ENCODE measurements at places on chromosomes 2 and 18.

- no peak for DNase-seq
Observed at GRCh38 chr2:68846091-68846490, 25.1 kb downstream of the BMP10 start.

DNA sequence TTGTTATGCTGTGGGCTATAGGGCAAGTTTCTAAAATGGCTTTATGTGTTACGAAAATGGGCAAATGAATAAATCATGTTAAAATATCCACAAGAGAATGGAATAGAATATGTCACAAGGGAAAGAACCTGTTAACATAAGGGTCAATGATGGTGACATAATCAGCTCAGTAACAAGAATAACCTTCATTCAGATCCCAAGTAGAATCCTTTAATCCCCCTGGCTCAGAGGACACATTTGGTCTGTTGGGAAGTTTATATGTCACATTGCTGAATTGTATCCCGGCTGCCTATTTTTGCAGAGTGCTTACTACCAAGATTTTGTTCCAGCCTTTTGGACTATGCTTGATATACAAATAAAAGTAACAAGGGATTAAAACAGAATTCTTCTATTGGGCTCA lies 13.1 kb upstream of the LGALSL start:
- no peak for DNase-seq

DNA sequence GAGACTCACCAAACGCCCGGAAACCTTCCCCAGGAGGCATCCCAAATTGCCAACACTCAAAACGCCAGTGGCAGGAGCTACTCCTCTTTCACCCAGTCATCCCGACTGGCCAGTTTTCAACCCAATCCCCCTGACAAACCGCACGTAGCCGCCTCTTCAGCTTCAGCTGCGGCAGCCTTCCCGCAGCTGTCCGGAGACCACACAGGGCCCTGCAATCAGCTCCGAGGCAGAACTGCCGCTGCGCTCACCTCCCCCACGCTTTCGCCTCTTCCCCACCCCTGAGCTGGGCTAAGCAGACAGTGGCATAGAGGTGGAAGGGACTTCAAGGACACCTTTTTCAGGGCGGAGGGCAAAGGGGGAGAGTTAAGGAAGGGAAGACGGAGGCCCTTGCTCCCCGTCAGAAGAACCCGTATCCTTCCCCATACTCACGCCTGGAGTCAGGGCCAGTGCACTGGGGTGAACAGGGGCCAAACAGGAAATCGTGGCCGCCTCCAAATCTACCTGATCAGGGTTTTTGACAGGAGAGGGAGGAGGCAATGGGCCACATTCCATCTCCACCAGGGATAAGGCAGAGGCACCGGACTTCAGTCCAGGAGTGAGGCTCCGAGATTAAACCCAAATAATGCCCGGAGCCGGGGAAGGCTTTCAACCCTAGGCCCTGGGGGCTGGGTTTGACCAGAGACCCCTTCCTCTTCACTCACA lies 16.9 kb downstream of the CYP26B1 start:
- DNase-seq: no peak

DNA sequence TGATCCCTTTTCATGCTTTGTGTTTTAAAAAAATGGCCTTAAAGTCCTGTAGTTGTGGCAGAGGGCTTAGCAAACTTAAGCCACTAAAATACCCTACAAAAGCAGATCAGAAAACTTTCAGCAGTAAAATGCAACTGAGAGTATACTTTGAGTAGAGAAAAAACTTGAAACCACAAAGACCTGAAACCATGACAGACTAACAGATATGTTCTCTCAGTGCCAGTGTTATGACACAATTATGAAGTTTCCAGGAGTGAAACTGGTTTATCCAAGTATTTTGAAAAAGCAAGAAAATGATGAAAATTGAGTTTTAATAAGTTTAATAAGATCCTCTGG lies 74.5 kb downstream of the SPRED2 start:
- DNase-seq: no peak

GRCh38 chr18:9764011-9764481 lies 55.9 kb downstream of the RAB31 start:
- no peak for DNase-seq

DNA sequence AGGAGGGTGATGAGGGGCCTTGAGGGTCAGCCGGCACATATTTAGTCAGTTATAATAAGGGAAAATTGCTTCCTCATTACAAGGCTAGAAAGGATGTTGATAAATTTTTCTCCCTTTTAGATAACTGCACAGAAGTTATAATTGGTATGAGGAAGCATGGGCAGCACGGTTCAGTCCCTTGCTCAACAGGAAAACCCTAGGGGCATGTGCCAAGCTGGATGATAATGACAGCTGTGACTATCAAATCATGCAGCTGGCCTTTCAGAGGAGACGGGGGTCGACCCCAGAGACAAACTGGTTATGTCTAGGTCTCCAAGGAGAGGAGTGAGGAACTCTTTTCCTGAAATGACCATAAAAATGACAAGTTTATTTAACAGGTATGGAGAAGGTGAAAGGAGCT lies 448.1 kb upstream of the VRK2 start:
- DNase-seq: no peak

- no peak for DNase-seq
Observed at GRCh38 chr18:63085611-63086010, 234.0 kb downstream of the BCL2 start.

- no peak for DNase-seq
Observed at GRCh38 chr18:10050956-10051355, 137.1 kb downstream of the VAPA start.

DNA sequence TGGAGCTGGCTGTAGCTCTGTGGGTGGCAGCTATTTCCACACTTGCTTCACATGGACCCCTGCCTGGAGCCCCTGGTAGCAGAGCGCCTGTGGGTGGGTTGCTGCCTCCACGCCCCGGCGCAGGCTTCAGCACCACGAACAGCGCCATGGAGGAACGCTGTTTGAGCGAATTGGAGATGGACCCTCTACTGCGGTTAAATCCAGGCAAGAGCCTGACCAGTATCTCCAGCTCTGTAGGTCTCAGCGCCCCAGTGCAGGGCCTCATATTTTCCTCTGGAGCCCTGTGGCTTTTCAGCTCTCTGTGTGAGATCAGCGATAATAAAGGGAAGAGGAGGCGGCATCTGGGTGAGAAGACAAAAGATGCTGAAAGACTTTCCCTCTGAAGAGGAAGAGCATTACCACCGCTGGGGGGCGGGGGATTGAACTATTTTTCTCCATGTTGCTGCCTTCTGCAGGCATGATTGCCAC lies 12.0 kb downstream of the ONECUT2 start:
- no peak for DNase-seq

- no peak for DNase-seq
Observed at GRCh38 chr18:38473535-38473934, 907.9 kb upstream of the CELF4 start.

GRCh38 chr2:70030724-70031420 lies 56.4 kb upstream of the PCBP1 start:
- no peak for DNase-seq

GRCh38 chr2:143584936-143585335 lies 455.7 kb downstream of the ARHGAP15 start:
- no peak for DNase-seq

DNA sequence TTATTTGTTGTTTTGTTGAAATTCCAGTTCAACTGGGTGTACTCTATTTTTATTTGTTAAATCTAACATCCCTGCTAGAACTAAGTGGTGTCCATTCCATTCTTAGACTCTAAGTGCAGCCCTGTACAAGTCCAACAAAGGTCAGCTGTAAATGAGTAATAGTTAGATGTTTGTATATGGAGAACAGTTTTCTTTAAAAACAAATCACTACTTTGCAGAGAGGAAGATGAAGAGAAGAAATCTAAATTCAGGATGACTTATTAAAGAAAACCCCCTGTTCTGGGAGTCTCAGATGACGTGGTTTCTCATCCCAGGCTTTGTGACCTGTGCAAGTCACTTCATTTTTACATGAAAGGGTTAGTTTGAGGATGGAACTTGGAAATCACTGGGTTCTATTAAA lies 57.9 kb downstream of the GALNT14 start:
- no peak for DNase-seq

DNA sequence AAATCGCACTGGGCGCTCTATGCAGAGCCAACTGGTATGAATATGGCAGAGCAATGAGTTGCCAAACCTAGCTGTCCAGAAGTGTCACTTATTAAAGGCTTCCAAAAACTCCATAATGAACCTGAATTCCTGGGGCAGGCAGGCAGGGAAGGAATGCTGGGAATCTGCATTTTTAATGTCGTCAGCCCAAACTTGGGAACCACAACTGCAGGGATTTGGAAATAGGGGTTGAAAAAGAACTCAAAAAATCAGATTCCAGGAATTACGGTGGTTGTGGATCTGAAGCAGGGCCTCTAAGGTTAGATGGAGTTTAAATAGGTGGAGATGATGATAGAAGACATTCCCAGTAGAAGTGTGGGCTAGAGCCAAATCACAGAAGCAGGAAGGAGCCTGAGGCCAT lies 15.0 kb downstream of the NCKAP5 start:
- no peak for DNase-seq

DNA sequence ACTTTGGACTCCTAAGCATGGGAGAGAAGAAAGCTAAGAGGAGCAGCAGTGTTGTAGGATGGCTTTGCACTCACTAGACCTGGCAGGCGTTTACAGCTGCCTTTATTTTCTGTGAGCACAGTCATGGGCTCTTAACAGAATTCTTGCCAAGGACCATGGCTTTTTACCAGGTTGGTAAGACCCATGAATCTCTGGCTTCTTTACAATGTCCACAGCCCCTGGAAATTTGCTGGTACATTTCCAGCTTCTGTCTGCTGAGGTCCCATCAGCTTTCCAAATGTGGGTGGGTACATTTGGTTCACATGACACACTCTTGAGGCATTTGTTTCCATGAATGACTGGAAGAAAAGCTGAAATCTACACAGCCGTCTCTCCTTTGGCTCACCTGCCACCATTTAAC lies 162.7 kb downstream of the PPP1R1C start:
- no peak for DNase-seq

- DNase-seq: no peak
Observed at GRCh38 chr2:214710729-214711128, 98.8 kb downstream of the BARD1 start.

GRCh38 chr2:69578198-69578540 lies 65.4 kb downstream of the AAK1 start:
- DNase-seq: no peak

- DNase-seq: no peak
Observed at GRCh38 chr18:74982946-74983635, 225.8 kb downstream of the PTGR3 start.

DNA sequence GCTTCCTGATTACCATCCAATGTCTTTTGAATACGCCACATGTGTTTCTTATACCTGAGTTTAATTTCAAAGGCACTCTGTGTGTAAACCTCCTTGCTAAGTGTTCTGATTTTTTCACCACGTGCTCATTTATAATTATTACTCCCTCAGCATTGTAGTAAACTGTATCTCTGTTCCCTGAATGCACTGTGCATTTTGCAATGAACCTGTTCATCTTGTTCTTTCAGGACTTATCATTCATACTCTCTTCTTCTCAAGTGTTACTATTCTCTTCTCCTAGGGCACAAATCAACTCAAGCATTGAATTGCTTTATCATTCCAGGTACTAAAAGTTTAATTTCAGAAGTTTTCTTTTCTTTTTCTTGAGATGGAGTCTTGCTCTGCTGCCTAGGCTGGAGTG lies 383.4 kb upstream of the TRIB2 start:
- no peak for DNase-seq

DNA sequence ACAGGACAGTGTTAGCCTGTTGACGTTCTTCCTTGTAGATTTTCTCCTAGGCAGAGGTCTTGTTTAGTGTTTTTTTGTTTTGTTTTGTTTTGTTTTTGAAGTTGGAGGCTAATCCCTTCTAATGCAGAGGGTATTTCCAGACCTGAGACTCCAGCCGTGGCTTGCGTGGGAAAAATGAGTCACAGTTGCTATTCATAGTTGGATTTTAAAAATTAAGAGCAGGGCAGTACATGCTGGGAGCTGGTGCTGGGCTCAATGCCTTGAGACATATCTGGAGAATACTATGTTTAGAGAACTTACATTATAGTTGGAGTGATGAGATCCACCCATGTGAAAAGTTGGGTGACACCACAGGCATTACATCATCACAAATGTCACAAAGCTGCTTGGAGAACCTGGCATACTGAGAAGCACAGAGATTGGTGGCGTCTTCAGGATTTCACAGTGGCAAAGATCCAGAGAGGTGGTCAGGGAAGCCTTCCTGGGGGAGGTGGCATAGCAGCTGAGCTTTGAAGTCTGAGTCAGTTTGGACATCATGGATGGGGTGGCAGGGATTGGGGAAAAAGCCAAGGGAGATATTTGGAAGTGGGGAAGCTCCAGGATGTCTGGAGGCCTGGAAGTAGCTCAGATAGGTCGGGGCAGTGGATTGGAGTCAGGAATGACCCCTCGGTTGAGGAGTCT lies 249.4 kb downstream of the LOXHD1 start:
- no peak for DNase-seq

GRCh38 chr2:224958873-224959272 lies 83.4 kb downstream of the DOCK10 start:
- no peak for DNase-seq

DNA sequence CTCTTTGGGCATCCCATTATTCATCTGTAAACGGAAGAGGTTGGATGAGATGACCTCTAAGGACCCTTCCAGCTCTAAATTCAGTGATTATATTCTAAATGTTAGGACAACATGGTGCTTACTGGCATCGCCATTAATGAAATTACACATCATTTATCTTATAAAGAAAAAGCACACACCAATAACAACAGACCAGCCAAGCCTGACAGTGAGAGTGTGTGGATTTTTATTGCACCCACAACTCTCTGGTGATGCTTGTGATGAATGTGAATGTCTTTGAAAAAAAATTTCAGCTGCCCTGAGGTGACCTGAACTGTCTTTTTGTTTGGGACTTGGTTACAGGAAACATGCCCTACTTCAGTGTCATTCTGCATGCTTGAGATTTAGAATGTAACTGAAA lies 513.3 kb upstream of the NRP2 start:
- no peak for DNase-seq
